Activated T-helper 1 cell treated with anti-CD3 and anti-CD28 coated beads, Interleukin-2, amount 50 U/mL, for 16 hours (primary cell): ENCODE measurements at places on chromosomes 6 and 20.

DNA sequence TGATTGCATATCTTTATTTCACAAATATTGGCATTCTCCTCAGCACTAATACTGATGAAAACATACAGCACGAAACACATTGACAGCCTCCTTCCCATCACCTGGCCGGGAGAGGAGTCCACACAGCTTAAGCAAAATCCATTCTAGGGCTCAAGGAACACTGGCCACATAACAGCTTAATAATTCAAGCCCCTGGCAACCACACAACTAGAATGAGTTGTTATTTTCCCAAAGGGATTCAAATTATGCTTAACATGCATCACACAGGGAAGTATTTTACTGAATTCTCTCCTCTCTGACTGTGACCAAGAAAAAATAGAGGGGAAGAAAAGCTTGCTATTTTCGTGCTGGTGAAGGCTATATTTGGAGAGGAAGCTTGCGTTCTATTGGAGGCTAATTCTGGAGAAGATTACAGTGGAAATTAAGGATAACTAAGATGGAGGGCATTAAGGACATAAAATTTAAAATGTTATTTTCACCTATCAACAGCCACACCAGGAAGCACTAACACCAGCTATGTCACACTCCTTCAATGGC, 198.5 kb downstream of the ADGRG6 start:
- DNase-seq, result no peak

DNA sequence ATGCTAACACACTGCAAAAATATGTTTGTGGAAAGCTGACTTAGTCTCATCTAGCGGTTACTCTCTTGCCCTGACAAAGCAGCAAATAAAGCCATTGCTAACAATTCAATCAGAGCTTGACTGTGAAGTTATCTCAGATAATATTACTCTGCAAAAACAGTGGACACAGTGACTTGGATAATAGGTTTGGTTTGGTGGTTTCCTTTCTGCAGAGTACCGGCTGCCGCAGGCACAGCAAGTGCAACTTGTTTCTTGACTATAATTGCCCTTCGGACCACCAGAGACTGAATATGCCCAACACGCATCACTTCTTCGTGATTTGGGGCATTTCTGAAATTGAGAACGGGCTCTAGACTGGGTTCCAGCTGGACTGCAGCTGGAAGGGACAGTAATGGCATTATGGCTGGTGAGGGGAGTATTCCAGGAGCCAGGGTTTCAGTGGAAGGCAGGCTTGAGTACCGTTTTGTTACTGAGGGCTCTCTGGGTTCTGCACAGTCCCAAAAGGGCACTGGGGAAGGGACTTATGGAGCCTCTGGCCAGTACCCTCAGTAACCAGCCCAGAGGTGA, 40.0 kb downstream of the DSTN start:
- DNase-seq, result no peak

DNA sequence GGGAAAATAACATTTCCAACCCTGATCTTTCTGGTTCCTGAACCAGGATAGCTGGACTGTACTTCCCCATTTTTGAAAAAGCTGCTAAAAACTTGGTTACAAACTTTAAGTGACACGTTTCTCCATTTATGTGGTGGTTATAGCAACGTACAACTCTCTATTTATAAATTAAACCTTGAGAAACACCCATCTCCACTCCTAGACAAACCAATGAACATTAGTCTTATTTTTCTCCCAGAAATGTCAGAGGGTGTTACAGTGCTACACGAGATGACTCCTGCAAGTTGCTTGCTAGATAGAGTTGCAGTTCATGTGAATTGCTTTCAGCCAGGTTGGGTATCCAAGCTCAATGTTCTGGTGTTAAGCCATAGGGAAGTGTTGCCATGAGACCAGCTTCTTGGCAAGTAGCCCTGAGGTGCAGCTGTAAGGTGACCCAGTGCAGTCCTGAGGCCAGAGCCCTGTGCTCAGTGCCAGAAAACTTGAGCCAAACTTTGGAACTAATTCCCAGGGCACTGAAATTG, 51.3 kb upstream of the REV3L start:
- no peak for DNase-seq

DNA sequence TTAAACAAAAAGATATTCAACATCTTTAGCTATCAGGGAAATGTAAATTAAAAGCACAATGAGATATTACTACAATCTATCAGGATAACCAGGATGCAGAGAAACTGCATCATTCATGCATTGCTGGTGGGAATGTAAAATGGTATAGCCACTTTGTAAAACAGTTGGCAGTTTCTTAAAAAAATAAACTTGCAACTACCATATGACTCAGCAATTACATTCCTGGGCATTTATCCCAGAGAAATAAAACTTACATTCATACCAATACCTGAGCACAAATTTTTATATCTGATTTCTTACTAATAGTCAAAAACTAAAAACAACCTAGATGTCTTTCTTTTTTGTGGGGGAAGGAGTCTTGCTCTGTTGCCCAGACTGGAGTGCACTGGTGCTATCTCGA, 190.3 kb upstream of the TAB2 start:
- DNase-seq, result no peak

- no peak for DNase-seq
Observed at GRCh38 chr6:122580737-122581136, 29.5 kb upstream of the PKIB start.

DNA sequence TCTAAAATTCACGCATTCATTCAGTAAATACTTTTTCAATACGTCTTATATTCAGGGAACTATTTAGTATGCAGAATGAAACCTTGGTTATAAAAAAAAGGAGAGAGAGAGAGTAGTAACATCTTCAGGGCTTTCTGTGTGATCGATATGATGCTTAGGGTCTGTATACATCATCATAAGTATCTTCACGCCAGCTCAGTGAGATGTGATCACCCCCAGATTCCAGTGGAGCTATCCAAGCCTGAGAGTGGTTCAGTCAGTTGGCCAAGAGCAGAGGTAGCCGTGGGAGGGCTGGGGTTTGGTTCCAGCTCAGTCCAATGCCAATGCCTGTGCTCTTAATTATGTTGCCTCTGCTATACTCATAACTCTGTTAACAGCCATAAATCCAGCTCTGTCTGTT, 8.6 kb downstream of the CD83 start:
- DNase-seq, result no peak

DNA sequence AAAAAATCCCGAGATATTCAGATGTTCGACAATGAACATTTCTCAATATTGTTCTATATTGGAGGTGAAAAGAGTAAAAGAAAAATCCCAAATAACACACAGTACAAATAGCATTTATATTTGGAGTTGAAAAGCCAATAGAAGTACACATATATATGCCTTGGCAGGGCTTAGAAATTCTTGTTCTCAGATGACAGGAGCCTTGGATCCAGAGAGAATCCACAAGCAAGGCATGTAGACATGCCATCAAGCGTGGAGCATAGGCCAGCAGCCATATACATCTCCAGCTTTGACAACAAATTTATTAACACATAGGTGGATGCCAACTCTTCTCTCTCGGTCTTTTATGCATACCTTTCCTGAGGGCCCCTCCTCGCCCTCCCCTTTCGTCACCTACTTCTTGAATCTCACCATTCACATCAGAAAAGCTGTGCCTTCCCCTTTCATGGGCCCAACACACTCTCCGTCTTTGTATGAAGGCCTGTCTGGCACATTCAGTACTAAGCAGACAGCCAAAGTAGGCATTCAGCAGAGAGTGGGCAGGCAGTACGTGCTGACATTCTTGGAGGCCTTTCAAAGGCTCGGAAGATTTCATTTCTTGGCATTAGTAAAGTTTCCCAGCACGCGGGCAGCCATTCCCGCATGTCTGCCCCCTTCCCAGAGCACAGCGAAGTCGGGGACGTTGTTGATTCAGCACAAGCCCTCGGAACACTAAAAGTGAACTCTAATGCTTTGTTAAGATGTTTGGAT, 18.2 kb downstream of the NEDD9 start:
- DNase-seq, result no peak

DNA sequence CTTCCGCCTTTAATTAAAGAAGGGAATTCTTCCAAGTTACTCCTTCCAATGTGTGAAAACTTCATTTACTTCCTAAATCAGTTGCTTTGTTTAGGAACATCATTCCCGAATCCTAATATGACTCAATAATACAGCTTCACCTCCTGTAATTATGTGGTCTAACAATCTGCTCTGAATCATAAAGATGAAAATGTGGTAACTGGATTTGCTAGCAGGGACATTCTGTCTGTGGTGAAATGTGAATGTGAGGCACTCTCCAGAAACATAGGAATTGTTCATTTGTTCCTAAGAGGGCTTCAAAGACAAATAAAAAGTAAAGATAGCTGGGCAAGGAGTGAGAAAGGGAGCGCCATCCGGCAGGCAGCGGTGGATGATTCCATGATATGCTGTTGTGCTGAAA, 678.1 kb downstream of the KIF16B start:
- no peak for DNase-seq

DNA sequence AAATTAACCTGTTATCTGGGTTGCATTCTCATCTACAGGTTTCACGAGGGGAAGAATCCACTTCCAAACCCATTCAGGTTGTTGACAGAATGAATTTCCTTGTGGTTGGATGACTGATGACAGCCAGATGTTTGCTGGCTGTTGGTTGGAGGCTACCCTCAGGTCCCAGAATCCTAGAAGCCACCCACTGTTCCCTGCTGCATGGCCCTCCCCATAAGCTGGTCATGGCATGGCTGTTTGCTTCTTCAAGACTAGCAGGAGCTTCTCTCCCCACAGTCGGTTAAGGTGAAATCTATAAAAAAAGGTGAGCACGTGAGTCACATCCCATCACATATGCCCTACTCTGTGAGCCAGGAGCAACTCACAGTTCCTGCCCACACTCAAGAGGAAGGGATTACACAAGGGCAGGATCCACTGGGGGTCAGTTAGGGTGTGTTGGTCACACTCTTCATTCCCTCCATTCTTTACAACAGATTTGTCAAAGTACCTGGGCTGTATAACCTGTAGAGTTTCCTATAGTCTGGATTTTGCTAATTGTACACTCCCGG, 19.5 kb upstream of the RPS10 start:
- DNase-seq, result no peak

GRCh38 chr20:61535091-61535490, 283.0 kb downstream of the CDH4 start:
- DNase-seq, result no peak

DNA sequence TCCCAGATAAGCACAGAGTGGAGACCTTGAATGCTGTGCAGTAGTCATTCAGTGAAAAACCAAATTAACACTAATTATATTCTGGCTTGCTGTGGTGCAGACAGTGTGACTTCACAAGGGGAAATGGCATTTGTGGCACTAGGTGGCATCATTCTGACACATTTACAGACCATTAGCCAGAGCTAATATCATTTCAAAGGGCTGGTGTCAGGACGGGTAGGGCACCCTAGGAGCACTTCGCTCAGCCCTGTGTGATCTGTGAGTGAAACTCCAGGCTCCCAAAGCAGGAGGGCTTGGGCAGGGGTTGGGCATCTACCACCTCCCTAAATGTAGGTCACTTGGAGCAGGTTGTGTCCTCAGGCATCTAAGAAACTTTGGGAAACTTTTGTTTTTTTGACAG, 555.8 kb downstream of the PKHD1 start:
- DNase-seq, result no peak

DNA sequence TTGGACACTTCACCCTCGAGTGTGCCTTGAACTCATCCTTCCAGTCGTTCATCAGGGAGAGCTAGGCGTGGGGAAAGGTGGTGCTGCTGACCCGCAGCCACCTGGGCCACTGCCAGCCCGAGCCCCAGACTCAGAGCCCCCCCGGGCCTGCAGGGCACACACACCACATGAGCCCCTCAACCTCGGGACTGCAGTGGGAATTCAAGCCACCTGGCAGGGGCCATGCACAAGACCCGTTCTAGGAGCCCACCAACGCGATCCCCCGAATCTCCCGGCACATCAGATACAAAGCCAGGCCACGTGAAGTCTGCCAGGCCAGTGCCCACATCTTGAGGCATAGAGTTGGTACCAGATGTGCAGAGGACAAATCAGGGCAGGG, 2.8 kb downstream of the ZNF512B start:
- DNase-seq, result no peak

DNA sequence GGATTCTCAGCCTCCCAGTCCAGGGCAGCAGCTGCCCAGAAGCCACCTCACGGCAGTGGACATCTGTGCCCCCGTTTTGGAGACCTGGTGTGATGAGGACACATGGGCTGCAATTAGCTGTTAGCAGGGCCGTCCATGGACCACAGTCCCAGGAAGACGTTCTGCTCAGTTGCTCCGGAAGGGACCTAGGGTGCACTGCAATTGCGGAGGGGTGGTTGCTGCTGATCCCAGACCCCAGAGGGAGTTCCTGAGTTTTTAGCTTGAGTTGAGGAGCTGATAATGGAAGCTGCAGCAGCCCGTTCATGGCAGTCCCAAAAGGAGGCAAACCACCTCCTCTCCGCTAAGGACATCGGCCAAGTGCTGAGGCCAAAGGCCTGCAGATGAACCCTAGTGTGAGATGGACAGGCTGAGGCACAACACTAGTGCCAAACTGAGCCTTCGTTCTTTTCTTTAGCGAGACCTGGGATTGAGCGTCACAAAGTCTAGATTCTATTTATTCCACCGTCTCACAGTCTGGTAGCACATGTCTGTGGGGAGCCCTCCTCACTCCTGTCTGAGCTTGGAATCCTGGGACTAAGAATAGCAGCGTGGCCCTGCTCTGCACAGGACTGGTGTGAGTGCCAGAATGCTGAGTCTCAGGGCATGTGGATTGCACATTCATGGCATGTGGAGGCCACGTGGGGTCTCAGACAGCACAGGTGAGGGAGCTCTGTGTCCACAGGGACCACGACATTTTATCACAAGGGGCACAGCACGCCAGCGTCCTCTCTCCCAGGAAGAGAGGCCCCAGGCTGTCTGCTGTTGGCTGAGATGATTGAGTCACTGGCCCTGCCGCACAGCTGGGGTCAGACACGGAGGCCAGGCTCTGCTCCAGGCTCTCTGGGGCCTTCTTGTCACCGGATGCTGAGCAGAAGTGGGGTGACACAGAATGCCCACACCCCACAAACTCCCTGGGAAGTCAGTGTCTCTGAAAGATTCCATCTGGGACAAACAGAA, 113.4 kb downstream of the PSMB1 start:
- DNase-seq, result no peak

DNA sequence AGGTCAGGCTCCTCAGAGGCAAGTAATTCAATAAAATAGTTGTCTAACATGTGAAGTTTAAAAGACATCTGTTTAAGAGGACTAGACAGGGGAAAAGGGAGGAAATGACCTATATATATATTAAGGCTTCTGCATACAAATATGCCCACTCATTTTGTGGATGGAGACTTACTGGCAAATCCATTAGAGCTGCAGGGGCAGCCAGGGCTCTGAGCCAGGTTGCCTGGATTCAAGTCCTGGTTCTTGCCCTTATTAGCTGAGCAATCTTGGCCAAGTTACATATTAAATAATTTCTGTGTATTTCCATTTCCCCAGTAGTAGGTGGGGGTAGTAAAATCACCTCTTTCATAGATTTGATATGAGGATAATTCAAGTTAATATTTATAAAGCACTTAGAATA, 287.0 kb upstream of the RIMS1 start:
- DNase-seq, result no peak

- peak; percentile 23 for DNase-seq
Observed at GRCh38 chr6:43455531-43456428, at the start of gene DLK2. TSS of gene DLK2 (minus strand) at chr6:43455548. CDS start at chr6:43454825, 723 bp downstream.

- no peak for DNase-seq
Observed at GRCh38 chr6:95417856-95418255, 159.5 kb upstream of the MANEA start.

- no peak for DNase-seq
Observed at GRCh38 chr20:25471020-25471419, 63.5 kb downstream of the GINS1 start.
